ENCODE measurements at places on chromosomes 5 and 9.

- DNase-seq = no peak
These were observed 40.1 kb downstream of the FREM1 start for GRCh38 chr9:14870090-14870489.

DNA sequence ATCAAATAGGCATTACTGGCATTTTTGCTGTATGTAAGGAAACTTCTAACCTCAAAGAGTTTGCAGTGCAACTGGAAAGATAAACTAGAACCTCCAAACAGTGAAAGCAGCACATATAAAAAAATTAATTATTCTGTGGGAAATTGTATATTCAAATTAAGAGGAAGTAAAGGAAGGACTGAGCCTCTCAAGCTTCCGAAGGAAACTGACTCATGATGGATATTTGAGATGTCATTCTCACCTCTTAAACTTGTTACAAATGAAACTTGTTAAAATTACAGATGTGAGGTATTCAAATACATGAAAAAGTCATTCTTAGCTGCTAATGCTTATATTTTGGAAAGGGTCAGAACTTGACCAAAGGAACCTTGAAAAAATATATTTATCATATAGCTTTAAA lies 538.7 kb downstream of the PDE4D start:
- DNase-seq = no peak

DNA sequence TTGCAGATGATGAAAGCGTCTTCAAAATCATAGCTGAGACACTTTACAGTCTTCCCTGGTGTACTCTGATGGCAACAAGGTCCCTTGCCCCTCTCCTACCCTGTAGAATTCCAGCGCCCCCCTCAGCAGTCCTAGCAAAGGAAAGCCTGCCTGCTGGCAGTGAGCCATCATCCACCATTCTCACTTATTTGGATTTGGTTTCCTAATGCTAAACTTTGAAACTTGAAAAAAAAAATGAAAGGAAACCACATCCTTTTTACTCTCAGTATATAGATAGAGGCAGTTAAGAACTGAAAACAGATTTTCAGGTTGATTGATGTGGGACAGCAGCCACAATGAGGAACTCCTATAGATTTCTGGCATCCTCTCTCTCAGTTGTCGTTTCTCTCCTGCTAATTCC lies at the start of gene GZMA:
TSS of gene GZMA (plus strand) at position 299 of the 400 bp plus-strand sequence. CDS start at position 336, 37 bp downstream.
- no peak for DNase-seq

DNA sequence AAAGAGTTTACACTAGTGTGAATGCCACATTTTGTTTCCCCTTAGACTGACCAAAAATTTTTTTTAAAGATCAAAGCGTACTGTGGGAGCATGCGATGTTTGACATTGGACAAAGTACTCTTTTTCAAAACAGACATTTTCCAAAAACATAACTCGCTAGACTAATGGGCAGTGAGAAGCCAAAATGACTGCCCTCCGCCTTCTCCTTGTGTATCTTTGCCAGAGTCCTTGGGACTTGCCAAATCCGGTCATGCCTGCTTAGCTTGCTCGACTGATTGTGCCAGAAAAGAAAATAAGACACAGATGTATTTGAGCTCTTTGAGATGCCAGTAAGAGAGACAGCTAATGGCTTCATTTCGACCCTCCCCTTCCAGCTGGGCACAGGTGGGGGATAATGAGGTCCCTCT lies 157.5 kb downstream of the MAPKAP1 start:
- no peak for DNase-seq

DNA sequence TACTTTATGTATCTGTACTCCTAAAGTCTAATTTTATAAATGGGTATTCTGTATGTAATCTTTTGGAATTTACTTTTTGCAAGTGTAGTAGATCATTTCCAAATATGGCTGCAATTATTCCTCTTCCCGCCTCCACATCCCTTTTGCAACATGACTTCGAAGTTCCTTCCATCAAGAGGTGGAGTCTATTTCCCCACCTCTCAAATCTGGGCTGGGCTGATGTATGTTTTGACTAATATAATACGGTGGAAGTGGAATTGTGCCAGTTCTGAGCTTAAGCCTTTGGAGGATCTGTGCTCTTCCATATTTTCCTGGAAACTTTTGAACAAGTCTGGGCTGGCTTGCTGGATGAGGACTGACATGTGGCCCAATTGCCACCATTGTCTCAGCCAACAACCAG lies 155.9 kb downstream of the FGF18 start:
- no peak for DNase-seq

DNA sequence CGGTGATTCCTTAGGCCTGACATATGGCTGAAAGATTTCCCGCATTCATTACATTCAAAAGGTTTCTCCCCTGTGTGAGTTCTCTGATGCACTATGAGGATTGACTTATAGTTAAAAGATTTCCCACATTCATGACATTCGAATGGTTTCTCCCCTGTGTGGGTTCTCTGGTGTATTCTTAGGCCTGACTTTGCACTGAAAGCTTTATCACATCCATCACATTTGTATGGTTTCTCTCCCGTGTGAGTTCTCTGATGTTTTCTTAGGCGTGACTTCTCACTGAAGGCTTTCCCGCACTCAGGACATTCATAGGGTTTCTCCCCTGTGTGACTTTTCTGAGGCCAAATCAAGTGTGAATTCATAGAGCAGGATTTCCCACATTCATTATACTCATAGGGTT lies 35.8 kb downstream of the ZNF782 start:
- peak; percentile 6 for DNase-seq

Data from LHCN-M2 (cell line).